ENCODE measurements at places on chromosomes 3 and 15.
A peak's percentile ranks its signal among the peaks of the same experiment; 100 is the strongest.

GRCh38 chr3:141493184-141493583 lies 6.4 kb downstream of the RASA2 start:
- no peak for DNase-seq

- no peak for DNase-seq
These were observed 42.0 kb downstream of the ADAMTSL3 start for GRCh38 chr15:83695901-83696425.

DNA sequence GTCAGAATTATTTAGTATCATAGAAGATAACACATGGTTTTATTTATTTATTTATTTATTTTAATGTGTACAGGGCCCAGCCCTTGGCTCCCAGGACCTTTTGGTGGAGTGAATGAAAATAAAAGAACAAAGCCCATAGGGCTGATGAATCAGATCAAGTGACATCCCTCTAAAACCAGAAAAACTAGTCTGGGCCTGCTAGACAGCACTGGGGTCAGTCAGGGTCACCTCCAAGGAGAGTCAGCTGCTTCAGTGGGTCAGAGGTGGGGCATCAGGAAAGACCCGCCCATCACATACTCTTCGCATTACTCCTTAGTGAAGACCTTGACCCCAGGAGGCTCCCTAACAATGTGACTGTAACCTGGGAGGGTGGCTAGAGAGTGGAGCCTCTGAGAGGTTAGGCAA lies 12.8 kb downstream of the PPCDC start:
- DNase-seq, result no peak

GRCh38 chr3:9078561-9079240 lies 115.4 kb upstream of the RAD18 start:
- no peak for DNase-seq

- DNase-seq, result no peak
These were observed 113.8 kb upstream of the RAD18 start for GRCh38 chr3:9077029-9077428.

DNA sequence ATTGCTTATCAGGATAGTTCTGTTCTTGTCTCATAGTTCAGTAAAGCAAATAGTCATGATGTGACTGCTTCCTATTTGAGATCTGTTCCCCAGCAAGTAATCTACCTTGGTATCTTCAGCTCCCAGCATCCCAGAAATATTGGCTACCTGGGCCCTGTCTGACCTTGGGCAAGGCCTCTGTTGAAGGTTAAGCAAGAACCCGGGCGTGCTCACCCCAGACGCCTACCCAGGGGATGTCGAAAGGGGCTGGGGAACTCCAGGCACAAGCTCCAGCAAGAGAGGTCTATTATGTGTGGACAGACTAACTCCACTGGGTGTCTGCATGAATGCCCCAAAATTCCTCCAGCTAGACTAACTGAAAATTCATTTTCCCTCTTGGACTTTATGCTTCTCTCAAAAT lies 37.3 kb upstream of the IGF1R start:
- no peak for DNase-seq

GRCh38 chr15:84582583-84583157 lies 18.1 kb upstream of the ZSCAN2 start:
- no peak for DNase-seq

GRCh38 chr15:65818927-65819562 lies 27.0 kb upstream of the DENND4A start:
- DNase-seq, result no peak

GRCh38 chr3:113914646-113915045 lies 33.2 kb upstream of the ZDHHC23 start:
- DNase-seq, result no peak

GRCh38 chr15:69410248-69410874 lies 3.8 kb upstream of the KIF23 start:
- peak; percentile 55 for DNase-seq

- DNase-seq, result no peak
These were observed 4.6 kb upstream of the DAG1 start for GRCh38 chr3:49465270-49466034.

GRCh38 chr3:65573548-65574116 lies 465.1 kb downstream of the MAGI1 start:
- no peak for DNase-seq

DNA sequence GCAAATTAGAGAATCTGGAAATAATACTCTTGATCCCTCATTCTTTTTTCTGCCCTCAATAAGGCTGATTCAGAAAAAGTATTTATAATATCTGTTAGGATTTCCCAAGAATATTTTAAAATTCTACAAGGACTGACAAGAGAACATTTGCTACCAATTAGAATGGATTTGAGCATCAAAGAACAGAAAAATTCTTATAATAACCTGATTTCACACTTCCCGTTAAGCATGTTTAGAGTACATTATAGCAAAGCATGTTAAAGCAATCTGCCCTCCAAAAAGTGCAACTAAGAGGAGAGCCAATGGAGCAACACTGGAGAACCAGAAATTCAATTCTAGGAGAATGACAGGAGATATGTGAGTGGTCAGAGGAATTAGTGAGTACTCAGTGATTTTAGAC lies 57.2 kb downstream of the THBS1 start:
- DNase-seq, result no peak

- no peak for DNase-seq
These were observed 305.5 kb downstream of the SHQ1 start for GRCh38 chr3:72542781-72543180.

DNA sequence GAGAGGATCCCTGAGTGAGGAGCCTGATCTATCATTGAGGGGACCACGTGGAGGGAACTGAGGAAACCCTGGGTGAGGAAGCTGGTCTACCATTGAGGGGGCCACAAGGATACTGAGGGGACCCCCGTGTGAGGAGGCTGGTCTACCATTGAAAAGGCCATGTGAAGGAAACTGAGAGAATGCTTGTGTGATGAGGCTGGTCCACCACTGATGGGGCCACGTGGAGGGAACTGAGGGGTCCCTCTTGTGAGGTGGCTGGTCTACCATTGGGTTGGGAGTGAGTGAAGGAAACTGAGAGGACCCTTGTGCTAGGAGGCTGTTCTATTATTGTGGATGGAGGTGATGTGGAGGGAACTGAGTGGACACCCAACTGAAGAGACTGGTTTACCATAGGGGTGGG lies 161.3 kb downstream of the FBLN2 start:
- no peak for DNase-seq

DNA sequence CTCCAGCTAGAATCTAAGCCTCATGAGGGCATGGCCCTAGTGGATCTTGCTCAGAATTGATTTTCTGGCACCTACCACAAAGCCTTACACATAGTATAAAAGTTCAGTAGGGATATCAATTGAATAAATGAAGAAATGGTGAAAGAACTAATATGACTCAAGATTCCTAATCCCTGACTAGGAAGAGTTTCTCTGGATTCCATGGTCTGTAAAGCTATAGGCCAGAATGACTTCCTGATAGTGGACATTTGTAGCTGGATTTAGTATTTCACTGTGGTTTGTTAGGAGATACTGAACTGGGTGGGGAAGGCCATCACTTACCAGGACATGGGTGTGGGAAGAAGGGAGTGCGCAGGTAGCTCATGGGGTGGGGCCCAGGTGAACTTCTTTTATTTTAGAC lies 168.9 kb downstream of the RAP2B start:
- no peak for DNase-seq

DNA sequence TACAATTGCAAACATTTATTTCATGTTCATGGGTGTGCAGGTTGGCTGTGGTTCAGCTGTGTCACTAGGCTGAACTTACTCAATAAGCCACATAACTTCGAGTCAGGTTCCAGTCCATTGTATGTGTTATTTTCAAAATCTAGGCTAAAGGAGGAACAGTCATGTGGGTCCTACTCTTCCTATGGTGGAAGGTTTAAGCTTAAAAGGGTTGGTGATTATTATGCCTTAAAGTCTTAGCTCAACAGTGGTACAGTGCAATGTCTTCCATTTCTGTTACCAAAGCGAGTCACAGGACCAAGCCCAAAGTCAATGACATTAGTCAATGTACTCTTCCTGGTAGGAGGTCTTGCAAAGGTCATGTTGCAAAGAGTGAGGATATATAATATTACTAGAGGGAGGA lies 78.2 kb downstream of the ATG7 start:
- DNase-seq, result no peak

- no peak for DNase-seq
These were observed at the start of gene LTF for GRCh38 chr3:46464326-46465195. TSS of gene LTF (minus strand) at chr3:46464905. CDS start at chr3:46464867, 38 bp downstream.

GRCh38 chr15:85545752-85546151 lies 165.3 kb downstream of the AKAP13 start:
- DNase-seq, result no peak

GRCh38 chr3:196193133-196193735 lies 18.0 kb downstream of the ZDHHC19 start:
- DNase-seq, result no peak

DNA sequence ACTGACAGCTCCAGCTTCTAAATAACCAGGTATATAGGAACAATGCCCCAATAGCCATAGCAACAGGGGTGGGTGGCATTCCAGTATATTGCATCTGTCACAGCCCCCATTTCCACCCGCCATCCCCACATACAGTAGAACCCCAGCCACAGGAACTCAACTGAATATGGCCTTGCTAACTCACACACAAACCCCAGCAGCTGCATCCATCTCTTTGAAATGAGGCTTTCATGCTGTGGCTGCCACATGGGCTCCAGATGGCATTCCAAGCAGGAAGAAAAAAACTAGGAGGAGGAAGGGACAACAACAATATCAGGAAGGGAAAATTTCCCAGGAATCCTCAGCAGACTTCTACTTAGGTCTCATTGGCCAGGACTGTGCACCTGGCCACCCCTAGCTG lies 54.6 kb downstream of the CCR3 start:
- no peak for DNase-seq

GRCh38 chr3:104831071-104831470 lies 535.6 kb upstream of the ALCAM start:
- DNase-seq, result no peak

DNA sequence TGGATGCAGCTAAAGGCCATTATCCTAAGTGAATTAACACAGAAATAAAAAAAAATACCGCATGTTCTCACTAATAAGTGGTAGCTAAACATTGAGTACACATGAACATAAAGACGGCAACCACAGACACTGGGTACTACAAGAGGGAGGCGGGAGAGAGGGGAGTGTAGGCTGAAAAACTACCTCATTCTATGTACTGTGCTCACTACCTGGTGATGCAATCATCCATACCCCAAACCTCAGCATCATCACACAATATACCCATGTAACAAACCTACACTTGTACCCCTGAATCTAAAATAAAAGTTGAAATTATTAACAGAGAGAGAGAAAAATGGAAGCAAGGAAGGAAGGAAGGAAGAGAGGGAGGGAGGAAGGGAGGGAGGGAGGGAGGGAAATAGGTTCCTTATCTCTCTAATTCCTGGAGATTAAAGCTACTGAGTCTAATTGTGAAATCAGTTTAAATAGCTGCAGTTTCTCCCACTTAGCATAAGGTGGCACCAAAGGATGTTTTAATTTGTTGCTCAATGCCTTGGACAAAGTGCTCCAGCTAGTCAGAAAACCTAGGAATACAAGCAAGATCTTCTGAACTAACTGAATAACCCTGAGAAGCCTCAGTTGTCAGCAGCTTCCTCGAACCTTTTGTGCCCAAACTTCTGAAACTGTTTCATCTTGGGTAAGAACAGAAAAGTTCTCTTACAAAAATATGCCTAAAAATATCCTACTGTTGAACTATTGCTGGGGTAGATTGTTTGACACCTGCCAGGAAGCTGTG lies 79.4 kb upstream of the ATP11B start:
- DNase-seq, result no peak

GRCh38 chr3:163071713-163072112 lies 1575.1 kb downstream of the OTOL1 start:
- DNase-seq, result no peak

DNA sequence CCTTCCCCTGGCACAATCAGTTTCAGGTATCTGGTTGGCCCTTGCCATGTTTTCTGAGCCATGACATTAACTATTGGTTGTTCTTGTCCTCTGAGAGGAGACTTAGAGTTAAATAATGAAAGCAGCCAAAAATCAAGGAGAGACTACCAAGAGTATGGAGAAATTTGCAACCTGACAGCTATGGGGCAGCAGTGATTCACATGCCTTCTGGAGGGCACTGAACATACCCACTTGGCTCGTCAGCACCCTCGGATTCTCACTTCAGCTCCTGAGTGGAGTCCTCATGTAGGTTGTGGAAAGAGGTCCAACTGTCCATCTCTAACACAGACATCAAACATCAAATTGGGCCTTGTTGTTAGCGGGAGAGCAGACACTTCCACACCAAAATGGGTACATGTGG lies 265.6 kb downstream of the EBLN2 start:
- no peak for DNase-seq

Measured in breast epithelium (tissue), 4 donors.